ENCODE measurements at places on chromosomes 2 and 18.

DNA sequence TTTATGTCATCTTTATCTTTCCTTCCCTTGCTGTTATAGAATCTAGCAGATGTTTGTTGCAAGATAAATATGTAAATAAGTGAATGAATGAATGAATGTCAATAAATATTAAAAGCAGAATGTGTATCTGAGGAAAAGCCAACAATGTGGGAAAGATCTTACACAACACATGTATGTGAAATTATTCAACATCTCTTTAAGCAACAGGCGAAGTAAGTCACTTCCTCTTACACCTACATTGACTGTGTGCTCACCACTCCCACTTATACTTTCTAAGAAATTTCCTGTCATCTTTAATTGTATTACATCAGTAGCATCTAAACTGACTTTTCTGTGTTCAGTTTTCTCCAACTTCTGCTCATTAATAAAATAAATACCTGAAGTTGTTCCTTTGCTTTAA lies 43.0 kb downstream of the RAD51AP2 start:
- no peak for DNase-seq

GRCh38 chr2:11617984-11618707 lies 51.8 kb downstream of the NTSR2 start:
- no peak for DNase-seq

- no peak for DNase-seq
Measured at GRCh38 chr2:237892478-237892877, 33.1 kb downstream of the RAMP1 start.

- DNase-seq, result no peak
Measured at GRCh38 chr2:47494267-47495130, 91.5 kb downstream of the MSH2 start.

- DNase-seq, result no peak
Measured at GRCh38 chr2:1538663-1539062, 125.4 kb downstream of the TPO start.

GRCh38 chr2:158578703-158579330 lies 122.1 kb downstream of the PKP4 start:
- no peak for DNase-seq

DNA sequence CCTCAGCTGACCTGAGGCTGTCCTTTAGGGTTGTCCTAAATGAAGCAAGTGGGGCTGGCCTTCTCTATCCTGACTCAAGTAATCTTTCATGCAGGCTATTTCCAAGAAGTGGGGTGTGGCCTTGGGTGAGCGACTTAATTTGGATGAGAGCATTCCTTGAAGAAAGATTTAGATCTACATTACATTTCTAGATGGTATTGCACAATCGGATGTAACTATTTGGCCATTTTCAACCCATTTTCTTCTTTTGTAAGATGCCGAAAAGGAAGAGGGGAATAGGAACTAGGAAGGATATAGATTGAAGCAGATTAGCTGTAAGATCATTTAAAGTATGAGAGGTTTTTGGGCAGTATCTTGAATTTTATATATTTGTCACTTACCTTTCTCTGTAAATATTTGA lies 746.3 kb downstream of the MBD2 start:
- no peak for DNase-seq

- DNase-seq, result no peak
Measured at GRCh38 chr2:176561706-176562105, 292.5 kb downstream of the MTX2 start.

- no peak for DNase-seq
Measured at GRCh38 chr2:206275312-206276055, 1.0 kb downstream of the ZDBF2 start.

DNA sequence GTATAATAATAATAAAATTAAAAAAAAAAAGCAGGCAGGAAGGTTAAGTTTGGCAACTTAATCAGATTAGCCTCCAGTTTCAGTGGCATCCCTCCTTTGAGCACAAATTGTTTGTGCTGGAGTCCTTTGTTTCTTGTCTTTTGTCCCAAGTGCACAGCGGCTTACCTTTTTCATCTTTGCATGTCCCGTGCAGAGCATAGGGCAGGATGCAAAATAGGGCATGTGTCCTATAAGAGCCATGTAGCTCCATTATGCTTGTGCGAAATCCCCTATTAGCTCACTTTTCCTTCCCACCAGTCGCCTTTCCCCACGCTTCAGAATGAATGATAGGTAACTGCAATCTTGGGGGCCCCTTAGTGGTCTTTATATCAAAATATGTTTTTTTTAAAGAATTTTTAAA lies 216.8 kb downstream of the TSN start:
- DNase-seq, result no peak

- DNase-seq, result no peak
Measured at GRCh38 chr18:62437235-62438017, 85.4 kb upstream of the ZCCHC2 start.

GRCh38 chr18:44054514-44054913 lies 626.2 kb upstream of the SETBP1 start:
- DNase-seq, result no peak

GRCh38 chr18:60146220-60146960 lies 226.2 kb downstream of the MC4R start:
- DNase-seq, result no peak

DNA sequence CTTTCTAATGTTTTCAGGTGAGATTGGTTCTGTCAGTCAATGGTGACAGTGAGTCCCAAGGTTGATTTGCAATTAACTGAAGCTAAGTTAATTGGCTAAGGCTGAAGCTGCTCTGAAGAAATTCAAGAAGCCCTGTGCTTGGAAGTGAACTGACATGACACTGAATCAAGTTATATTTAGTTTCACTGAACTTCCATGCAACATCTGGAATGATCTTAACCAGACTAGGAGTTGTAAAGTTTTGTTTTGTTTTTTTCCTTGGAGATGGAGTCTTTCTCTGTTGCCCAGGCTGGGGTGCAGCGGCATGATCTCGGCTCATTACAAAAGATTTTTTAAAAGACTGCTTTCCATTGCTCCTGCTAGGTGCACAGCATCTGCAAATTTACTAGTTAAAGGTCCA lies 11.4 kb downstream of the SERPINB5 start:
- no peak for DNase-seq

DNA sequence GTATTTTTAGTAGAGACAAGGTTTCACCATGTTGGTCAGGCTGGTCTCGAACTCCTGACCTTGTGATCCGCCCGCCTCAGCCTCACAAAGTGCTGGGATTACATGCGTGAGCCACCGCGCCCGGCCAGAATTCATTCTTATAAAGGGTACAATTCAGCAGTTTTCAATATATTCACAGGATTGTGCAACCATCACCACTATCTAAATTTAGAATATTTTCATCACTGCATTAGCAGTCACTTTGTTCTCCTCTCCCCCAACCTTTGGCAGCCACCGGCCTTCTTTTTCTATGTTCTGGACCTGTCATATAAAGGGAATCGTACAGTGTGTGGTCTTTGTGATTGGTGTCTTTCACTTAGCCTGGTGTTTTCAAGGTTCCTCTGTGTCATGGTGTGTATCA lies 40.7 kb downstream of the TCF7L1 start:
- no peak for DNase-seq

- no peak for DNase-seq
Measured at GRCh38 chr2:20934236-20934635, 109.6 kb downstream of the APOB start.

GRCh38 chr2:59236723-59237122 lies 995.6 kb upstream of the FANCL start:
- DNase-seq, result no peak

- no peak for DNase-seq
Measured at GRCh38 chr18:13725566-13726231, 659 bp downstream of the FAM210A start.

DNA sequence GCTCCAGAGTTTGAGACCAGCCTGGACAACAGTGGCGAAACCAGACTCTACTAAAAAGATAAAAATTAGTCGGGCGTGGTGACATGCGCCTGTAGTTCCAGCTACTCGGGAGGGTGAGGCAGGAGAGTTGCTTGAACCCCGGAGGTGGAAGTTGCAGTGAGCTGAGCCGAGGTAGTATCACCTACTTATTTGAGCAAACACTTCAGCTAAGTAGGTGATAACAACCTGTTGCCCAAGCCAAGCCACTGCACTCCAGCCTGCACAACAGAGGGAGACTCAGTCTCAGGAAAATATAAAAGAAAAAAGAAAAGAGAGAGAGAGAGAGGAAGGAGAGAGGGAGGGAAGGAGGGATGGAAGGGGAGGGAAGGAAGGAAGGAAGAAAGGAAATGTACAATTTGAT lies 21.3 kb downstream of the FER1L5 start:
- DNase-seq, result no peak

- DNase-seq, result no peak
Measured at GRCh38 chr2:234913208-234913626, 38.6 kb upstream of the SH3BP4 start.

- no peak for DNase-seq
Measured at GRCh38 chr2:132896073-132896472, 226.1 kb upstream of the LYPD1 start.

DNA sequence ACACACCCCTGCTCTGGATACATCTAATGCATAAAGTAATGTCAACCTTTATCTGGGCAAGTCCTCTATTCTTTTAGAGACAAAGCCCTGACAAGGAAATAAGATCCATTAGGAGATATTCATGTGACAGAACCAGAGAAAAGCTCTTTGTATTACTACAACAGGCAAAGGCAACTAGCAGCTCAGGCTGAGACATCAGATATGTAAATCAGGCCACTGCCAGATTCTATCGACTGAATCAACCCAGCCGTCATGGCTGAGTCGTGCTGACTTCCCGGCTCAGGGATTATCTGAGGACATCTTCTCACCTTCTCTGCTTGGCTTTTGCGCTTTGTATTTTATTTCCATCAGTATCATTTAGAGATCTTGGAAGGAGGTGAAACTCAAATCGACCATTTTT lies 294.5 kb downstream of the PLCL1 start:
- DNase-seq, result no peak

DNA sequence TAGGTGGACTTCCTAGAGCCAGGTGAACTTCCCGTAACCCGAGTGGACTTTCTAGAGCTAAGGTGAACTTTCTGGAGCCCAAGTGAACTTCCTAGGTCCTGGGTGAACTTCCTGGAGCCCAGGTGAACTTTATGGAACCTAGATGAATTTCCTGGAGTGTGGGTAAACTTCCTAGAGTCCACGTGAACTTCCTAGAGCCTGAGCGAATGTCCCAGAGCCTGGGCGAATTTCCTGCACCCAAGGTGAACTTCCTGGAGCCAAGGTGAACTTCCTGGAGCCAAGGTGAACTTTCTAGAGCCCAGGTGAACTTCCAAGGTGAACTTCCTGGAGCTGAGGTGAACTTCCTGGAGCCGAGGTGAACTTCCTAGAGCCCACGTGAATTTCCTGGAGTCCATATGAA lies 70.0 kb downstream of the RTP5 start:
- no peak for DNase-seq

DNA sequence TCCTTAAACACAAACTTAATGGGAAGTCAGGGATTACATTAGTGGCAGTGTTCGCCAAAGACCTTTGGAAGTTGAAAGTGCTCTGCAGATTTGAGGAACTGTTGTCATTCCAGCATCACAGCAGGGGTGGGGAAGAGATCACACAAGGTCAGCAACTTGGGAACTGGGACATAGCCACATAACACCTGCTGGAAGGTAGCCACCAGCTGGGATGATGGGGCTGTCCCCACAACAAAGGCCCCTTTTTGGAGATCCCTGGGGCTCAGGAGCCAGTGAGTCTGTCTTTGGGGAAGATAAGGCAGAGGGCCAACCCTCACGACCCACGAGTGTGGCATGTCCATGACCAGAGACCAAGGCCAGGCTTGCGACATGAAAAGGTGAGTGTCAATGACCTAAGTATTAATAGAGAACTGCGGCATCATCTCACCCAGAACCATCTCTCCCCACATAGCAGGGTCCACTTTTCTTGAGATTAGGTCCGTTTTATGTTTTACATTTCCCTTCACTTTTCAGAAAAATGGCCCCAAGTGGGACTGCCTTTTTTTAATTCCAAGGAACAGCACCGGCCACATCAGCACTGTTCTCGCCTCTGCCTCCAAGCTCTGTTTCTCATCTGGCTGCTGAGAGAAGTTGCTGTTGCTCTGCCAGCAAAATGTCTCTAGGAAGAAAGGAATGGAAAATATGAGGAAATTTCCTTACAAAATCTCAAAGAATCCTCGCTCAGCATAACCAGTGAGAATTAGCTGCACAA lies 106.9 kb downstream of the GFPT1 start:
- no peak for DNase-seq

GRCh38 chr18:59024829-59025228 lies 114.9 kb upstream of the SEC11C start:
- DNase-seq, result no peak

DNA sequence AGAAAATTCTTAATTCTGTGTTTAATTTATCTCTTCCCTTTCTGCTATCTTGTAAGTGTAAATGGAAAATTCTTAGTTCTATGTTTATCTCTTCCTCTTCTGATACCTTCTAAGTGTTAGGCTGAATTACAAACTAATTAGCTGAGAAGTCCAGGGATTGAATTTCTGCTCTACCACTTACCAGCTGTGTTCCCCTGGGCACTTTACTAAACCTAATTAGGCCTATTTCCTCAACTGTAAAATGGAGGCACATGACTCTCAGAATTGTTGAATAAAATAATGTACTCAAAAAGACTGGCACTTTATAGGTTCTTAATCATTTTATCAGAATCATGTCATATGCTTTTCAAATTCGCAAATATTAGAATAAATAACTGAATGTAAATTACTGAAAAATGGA lies 146.3 kb downstream of the MAP2 start:
- no peak for DNase-seq

DNA sequence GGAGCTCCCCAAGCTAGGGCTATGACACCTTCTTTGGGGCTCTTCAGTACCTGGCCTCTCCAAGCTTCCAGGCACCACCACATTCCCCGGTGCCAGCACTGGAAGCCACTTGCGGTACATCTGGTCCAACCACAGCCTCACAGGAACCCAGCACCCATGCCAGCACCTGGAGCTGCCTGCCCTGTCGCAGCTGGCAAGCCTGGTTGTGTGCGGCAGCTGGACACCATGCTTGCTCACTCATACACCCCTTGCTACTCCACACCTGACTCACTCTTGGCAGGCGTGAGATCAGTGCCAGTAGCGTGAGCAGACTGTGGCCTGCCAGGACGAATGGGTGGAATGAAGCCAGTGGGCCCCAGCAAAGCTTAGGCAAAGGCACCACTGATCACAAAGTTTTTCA lies 34.0 kb downstream of the LRRTM4 start:
- DNase-seq, result no peak

GRCh38 chr18:63120620-63121019 lies 198.9 kb downstream of the BCL2 start:
- DNase-seq, result no peak

DNA sequence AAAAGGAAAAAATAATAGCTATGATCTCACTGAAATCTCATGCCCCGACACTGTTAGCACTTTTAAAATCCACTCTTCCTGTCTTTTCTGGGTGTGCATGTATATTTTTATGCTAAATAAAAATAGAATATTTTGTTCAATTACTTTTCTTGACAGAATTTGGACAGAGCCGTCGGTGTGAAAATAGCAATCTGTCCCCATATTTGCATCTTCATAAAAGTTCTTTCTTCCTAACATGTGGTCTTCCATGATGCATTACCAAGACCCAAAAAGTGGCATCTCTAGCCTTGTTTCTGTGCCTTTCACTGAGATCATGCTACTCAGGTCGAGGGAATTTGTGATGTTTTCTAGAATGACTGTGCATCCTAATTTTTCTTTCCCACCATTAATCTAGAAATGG lies 298.8 kb upstream of the CCDC68 start:
- DNase-seq, result no peak

- no peak for DNase-seq
Measured at GRCh38 chr2:231542136-231542535, 11.9 kb upstream of the NMUR1 start.

All from activated CD4-positive, alpha-beta T cell treated with anti-CD3 and anti-CD28 coated beads for 24 hours (primary cell).